Regular cardiac myocyte (primary cell): ENCODE measurements at places on chromosomes 7 and 10. TPM values are rescaled to one million over a fixed set of nuclear protein-coding genes. Genes with fewer than 3 reads are reported as not detected.

PLAC9 gene
- total RNA-seq = 12.8 and 19.4 TPM in 2 replicates

GNAI1 gene
- 25.9 and 56.9 TPM in 2 replicates for total RNA-seq

HPS6 gene
- total RNA-seq = 35.8 and 47.2 TPM in 2 replicates

SNCG gene
- 26.3 and 36.1 TPM in 2 replicates for total RNA-seq

PON3 gene
- total RNA-seq = under 0.01 TPM in 2 replicates

HOXA7 gene
- total RNA-seq = under 0.01 TPM in 1 of 2 replicates, not detected in the other

NKX6-2 gene
- total RNA-seq = not detected in 2 replicates

ANKRD7 gene
- 0.19 and 0.28 TPM in 2 replicates for total RNA-seq

SEMA3C gene
- total RNA-seq = 195 and 315 TPM in 2 replicates

FAM131B gene
- total RNA-seq = 1.2 and 3.1 TPM in 2 replicates
